T47D (cell line): ENCODE measurements at places on chromosomes 11 and 22.

DNA sequence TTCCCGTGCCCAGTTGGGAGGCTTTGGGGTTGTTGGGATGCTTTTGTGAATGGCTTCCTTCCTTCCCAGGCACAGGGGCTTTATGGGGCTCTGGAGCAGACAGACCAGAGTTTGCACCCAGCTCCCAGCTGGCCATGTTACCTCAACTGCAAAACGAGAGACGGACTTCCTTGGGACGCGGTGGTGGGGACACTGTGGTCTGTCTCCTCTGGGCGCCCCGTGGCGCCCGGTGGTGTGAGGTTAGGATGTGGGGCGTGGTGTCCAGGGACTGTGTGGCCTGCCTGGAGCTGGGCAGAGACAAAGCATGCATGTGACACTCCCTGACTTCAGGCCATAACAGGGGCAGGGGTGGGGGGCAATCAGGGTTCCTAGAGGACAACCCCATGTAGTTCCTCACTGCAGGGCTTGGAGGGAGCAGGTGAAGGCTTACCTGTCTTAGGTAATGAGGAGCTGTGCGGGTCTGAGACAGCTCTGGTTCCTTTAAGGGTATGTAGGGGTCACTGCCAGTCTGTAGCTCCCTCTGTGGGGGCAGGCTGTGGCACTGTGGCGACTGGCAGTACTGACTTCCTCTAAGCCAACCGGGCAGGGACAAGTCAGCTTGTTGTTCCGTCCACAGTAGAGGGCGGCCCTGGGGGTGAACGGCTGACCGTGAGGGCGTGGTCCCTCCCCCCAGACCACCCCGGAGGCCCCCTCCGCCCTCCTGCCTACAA, 14.4 kb downstream of the KCNQ1 start:
- DNase-seq: no peak

DNA sequence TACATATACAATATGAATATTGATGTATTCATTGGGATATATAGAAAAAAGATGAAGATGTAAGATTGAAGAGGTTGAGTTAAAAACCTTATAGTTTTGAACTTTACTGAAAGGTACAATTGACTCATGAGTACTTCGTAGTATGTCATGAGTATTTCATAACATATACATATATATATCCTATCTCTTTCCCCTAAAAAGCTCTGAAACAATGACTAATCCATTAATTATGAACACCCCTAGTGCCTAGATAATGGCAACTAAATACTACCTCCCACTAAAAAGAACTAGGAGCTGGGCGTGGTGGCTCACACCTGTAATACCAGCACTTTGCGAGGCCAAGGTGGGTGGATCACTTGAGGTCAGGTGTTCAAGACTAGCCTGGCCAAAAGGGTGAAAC, 31.5 kb downstream of the SLC35F2 start:
- DNase-seq: no peak

- no peak for DNase-seq
Observed at GRCh38 chr22:22721681-22722354, 77.4 kb downstream of the GGTLC2 start.

DNA sequence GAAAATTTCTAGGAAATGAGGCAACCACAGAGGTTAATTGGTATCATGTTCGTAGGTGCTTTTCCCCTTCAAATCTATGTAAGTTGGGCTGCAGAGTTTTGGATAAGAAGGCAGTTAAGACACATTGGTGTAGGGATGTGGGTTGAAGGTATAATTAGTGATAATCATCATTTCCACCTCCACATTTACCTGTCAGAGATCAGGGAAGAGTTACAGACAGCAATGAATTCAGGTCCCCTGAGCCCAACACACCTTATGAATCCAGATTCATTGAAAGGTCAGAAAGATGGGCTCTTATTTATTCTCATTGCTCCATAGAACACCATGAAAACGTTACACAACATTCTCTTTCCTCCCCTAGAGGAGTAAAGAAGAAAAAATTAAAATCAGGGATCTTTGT, 308.7 kb downstream of the C11orf87 start:
- DNase-seq: no peak

GRCh38 chr11:12288212-12288930, 89.0 kb upstream of the PARVA start:
- DNase-seq: peak; percentile 56

DNA sequence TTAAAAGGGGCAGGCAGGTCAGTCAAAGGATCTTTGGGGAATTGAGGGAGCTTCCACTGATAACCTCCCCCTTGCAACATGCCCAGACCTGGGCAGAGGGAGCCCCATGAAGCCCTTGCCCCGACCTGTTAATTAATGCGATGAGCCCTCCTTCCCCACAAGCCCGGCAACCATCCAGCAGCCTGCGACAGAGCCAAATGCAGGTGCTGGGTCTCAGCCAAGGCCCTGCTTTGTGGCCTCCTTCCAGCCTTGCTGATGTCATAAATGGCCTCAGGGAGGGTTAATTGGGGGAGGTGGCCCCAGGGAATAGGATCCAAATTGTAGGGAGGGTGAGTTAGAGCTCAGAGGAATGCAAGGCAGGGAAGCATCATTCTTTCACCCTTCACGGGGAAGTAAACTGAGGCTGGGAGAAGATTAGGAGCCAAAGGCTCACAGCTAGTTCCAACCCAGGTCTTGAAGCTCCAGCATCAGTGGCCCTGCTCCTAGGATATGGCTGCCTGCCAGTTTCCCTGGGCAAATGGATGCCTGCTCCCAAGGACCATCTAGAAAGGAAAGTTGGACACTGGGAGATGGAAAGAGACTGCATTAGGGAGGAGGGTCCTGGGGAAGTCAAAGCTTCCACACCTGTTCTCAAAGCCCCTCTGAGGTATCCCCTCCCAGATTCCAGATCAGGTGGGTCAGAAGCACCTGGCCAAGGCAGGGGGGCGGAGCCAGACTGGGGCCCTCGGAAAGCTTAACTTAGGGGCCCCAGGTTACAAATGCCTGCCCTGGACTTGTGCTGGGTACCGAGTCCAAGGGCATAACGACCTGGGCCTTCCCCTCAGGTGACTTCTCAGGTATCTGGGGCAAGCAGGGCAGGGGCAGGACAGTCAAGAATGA, 34.1 kb downstream of the LMO1 start:
- no peak for DNase-seq
